D721Med (cell line): ENCODE measurements at places on chromosomes 3 and 15.

- no peak for DNase-seq
Measured at GRCh38 chr3:56869157-56869889, 67.6 kb upstream of the ARHGEF3 start.

GRCh38 chr15:33982516-33982915 is 14.2 kb downstream of the CHRM5 start:
- DNase-seq = no peak

GRCh38 chr3:46354984-46355383 is 1.1 kb downstream of the CCR2 start:
- DNase-seq = no peak

DNA sequence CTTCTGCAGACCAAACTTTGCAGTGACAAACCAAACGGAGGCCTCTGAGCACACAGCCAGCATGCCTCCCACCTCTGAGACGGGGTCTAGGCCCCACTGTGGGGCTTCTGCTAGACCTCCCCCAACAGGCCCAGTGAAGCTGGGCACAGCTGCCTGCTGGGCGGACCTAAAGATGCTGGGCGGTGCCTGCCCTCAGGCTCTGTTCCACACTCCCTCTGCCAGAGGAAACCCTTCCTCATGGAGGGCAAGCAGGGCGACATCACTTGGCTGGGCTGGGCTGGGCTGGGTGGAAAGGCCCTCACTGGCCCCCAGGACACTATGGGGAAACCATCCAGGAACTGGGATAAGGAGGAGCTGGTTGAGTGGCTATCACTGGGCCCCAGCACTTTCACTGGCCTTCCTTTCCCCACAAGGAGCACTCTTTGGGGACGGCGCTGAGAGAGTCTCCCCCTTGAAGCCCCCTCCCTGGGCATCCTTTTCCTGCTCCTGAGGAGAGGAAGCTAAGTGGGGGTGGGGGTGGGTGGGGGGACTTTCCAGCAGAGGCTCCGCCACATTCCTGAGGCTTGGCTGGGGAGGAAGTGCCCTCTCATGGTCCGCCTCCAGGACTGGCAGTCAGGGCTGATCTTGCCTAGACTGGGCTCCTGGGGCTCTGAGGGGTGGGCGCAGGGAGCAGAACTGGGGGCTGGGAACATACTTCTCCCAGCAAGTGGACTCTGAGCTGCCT is 98.1 kb upstream of the HACD2 start:
- DNase-seq = no peak

DNA sequence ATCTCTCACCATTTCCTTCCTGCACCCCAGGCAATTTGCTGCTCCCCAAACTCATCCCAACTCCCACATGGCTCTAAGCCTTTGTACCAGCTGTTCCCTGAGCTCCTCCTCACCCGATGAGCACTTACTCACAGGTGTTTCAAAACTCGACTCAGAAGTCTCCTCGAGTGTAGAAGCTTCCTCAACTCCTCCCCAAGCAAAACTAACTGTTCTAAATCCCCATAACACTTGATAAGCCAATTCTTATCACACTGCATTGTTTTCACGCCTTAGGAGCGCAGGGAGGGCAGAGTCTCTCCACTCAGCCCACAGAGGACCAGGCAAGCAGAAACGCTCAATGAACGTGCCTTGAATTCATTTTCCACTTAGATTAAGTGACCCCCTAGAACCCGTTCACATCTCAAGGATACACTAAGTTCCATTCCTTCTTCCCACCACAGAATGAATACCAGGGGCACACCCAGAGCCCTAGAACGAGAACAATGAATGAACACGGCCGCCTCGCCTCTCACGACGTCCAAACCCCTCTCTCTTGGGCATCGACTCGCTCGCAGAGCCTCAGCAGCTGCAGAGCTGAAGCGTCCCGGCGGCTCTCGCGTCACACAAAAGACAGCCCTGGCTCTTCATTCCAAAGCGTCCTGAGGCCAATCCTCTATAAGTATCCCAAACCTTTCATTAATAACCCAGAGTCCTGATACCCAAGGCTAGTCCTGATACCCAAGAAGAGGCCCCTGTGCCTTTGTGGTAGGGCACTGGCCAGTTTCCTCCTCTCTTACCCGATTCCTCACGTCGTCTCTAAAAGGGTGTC is 1.1 kb downstream of the RAF1 start:
- no peak for DNase-seq

DNA sequence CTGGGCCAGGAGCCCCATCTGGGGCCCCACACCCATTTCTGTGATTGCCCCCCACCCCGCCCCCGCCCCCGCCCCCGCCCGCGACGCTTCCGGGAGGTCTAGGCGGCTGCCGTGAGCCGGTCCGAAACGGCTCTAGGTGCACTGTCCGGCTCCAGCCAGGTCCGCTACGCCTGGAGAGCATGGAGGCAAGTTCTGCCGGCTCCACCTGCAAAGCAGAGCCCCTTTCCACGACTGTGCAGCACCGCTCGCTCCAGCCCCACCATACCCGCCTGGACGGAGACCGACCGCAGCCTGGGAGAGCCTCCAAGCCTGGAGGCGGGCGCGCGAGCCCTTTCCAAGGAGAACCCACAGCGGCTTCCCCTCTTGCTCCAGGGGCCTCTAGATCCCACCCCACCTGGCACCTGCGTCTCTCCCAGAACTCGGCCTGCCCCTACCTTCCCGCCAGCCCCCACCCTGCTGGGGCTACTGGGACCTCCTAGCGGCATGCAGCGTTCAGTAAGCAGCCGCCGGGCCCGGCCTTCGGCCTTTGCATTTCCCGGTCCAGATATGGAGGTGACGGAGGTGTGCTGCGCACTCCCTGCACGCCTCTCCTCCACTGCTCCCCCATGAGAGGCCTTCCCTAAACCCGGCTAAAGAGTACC is 66.2 kb downstream of the KLF13 start:
- no peak for DNase-seq
